Stimulated activated CD8-positive, alpha-beta memory T cell treated with anti-CD3 and anti-CD28 coated beads, Interleukin-15, amount 100 ng/mL, for 24 hours (primary cell): ENCODE measurements at places on chromosomes 11 and 22.

DNA sequence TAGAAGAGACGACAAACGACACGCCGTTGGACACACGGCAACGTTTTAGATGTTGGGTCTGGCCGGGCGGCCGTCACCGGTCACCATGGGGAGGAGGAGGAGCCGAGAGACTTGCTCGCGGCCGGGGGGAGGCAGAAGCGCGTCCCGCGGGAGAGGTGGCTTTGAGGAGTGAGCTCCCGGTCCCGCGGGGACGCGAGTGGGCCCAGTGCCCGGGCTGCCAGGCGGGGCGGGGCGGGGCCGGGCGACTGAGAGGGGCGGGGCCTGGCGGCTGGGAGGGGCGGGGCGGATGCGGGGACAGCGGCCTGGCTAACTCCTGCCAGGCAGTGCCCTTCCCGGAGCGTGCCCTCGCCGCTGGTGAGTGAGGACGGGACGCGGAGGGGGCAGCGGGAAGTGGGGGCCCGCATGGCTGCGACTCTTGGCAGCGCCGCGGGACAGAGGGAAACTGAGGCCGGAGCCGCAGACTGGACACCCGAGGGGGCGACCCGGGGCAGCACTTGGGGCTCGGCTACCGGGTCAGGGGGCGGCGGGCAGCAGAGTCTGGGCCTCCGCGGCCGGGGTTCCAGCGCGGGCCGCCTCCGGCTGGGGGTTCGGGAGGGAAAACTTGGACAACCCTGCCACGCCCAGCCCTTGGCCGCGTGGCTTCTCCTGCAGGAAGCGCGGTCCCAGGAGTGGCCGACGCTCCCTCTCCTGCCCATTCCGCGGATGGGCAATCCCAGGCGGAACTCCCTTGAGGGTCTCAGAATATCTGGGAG, at the start of gene TSPO:
Gene TSPO (plus strand): TSS at position 309 of the 752 bp plus-strand sequence. CDS start 7,680 bp downstream, outside the sequence.
- peak; percentile 42 for DNase-seq

GRCh38 chr22:31497148-31497938, 1.0 kb downstream of the SFI1 start:
- DNase-seq: no peak

DNA sequence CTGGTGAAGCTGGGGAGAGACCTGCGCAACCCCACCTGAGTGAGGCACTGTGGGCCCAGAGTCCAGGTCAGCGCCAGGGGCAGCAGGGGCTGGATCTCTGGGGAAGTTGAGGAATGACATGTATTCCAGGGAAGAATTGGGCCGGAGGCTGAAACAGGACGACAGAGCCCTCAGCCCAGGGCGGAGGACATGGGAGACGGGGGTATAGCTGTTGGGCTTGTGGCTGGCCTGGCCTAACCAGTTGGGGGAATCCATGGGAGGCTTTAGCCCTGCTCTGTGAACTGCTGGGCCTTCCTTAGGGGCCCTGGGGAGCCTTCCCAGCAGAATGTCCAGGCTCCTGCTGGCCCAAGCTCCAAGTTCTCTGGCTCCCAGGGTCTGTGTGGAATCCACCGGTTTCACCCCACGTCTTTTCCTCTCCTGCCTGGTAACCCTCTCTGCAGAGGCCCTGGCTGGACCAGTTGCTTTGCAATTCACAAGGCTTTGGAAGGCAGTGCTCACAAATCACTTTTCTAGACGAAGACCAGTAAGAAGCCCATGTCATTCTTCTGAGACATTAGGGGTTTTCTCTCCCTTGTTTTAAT, 50.4 kb upstream of the KCNQ1OT1 start:
- DNase-seq: no peak

DNA sequence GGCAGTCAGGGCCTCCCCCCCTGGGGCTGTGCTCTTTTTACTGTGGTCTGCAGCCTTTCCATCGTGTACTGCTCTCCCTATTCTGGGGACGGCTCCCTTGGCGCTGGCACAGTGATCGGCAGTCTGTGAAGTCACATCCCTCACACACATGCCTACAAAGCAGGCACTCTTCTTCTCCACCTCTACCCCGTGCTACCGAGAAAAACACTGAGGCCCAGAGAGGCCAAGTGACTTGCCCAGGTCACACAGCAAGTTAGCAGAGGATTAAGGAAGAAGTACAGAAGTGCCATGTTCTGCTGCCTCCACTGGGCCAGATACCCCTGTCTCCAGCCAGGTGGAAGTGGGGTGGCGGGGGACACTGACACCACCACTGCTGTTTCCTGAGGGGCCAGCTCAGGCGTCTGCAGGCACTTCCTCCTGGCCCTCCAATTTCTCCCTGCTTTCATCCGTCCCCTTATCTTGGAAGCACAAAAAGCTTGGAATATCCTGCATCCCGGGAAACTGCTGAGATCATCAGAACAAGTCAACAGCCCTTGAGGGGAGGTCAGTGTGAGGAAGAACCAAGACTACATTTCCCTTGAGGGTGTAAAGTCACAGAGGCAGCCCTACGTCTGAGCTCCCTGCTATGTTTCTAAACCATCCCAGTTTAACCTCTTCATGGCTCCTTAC, 30.2 kb upstream of the KLHL35 start:
- no peak for DNase-seq

DNA sequence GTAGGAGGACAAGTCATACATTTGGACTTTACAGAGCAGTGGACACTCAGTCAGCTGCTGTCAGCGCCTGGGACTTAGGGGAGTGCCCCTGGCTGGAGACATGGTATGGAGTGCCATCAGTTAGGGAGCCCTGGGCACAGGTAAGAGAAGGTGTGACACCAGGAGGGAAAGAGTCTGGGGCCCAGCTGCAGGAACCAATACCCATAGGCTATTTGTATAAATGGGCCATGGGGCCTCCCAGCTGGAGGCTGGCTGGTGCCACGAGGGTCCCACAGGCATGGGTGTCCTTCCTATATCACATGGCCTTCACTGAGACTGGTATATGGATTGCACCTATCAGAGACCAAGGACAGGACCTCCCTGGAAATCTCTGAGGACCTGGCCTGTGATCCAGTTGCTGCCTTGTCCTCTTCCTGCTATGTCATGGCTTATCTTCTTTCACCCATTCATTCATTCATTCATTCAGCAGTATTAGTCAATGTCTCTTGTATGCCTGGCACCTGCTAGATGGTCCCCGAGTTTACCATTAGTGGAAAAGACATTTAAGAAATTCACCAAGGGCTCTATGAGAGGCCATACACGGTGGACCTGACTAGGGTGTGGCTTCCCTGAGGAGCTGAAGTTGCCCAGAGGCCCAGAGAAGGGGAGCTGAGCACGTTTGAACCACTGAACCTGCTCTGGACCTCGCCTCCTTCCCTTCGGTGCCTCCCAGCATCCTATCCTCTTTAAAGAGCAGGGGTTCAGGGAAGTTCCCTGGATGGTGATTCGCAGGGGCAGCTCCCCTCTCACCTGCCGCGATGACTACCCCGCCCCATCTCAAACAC, 850 bp upstream of the MIF start:
- no peak for DNase-seq

DNA sequence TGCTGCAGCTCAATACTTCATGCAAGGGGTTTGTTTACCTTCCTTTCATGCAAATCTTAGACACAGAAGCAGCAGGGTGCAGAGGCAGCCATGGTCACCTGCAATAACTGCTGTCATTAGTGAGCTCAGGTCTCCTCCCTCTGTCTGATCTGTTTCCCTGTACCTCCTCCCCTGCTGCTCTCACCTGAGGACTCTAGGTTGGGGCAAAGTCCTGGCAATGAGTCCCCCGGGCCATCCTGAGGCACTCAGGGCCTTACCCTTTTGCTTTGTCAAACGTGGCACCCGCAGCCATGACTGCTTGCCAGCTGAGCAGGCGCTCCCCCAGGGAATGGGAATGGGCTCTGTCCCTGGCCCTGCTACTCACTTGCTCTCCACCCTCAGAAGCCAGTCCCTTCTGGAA, 3.9 kb downstream of the LRRC10B start:
- DNase-seq: no peak

GRCh38 chr11:44580701-44581100, 15.2 kb downstream of the CD82 start:
- DNase-seq: no peak

DNA sequence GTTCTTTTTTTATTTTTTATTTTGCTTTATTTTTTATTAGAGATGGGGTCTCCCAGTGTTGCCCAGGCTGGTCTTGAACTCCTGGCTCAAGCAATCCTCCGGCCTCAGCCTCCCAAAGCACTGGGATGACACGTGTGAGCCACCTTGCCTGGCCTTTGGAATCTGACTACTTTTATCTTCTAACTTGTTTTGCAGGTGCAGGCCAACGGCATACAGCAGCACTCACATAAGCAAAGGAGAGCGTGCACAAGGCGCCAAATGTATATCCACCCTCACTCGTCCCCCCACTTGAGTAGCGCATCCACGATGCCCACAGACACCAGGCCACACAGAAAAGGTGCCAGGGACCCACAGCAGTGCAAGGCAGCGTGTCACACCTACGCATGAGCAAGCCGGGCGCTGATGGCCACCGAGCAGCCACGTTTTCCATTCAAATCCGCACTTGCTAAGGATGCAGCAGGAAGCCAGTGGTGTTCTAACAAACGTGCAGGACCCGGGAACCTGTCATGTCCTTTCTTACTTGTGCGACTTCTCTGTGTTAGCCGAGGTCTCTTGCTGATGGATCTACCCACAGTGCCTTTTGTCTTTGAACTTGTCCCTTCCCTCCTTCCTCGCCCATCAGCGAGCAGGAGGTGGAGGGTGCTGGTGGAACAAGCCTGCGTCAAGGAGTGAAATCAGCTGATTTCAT, 5.9 kb downstream of the ASCL2 start:
- no peak for DNase-seq

DNA sequence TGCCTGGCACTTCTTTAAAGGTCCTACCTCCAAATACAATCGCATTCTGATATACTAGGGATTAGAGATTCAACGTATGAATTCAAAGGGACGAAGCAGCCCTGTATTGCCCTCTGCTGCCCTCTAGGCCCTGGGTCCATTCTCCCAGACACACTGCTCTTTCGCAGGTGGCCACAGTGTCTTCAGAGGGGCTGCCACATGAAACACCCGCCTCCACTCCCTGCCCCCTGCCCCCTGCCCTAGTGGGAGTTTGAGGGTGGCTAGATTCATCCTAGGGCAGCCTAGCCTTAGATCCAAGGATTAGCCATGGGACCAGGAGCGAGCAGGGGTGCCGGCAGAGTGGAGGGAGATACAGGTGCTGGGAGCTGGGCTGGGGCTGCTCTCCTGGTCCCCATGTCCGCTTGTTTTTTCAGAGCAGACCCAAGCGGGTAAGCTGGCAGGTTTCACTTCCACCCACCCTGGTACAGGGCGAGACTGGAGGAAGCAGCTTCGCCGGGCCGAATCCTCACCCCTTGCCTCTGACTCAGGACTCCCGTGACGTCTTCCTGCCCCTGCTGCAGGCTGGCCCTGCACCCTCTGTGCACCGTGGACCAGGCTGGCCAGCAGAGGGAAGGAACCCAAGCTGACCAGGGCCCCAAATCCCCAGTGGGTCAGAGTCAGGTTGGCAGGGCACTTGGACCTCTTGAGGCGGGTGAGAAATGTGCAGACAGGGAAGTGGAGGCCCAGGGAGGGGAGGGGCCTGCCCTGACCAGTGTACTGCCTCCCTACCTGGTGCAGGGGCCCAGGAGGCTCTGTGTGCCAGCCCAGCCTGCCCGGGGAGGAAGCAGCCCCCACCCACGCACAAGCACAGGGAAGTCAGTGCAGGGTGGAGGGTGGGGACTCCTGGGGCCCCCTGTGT, 28.4 kb upstream of the HMOX1 start:
- DNase-seq: no peak

GRCh38 chr11:3147257-3147619, 17.9 kb downstream of the OSBPL5 start:
- DNase-seq: no peak

- no peak for DNase-seq
These were observed 7.0 kb downstream of the PITPNB start for GRCh38 chr22:27912101-27912500.

GRCh38 chr22:20653795-20654342, 120.0 kb upstream of the SERPIND1 start:
- DNase-seq: no peak

DNA sequence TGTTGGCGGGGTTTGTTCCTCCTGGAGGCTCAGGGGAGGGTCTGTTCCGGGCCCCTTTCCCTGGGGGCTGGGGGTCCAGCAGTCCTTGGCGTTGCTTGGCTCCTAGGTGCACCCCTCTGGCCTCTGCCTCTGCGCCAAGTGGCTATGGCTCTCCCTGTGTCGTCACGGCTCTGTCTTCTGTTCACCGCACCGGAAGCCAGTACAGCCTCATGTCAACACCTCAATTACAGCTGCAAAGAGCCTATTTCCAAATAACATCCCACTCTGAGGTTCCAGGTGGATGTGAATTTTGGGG, 64.8 kb downstream of the CELSR1 start:
- no peak for DNase-seq

DNA sequence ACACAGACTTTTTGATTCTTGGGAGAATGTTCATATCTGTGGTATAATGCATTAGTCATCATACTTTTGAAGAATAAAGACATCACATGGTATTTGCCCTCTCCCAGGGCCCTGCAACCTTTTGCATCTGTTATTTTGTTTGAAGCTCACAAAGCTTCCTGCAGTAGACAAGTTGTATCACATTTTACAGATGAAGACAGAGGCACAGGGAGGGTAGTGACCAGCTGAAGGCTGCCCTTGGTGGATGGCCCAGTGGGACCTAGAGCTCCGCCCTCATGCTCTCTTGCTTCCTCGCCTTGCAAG, 66.4 kb downstream of the UBASH3B start:
- no peak for DNase-seq

GRCh38 chr11:18368221-18368620, 26.1 kb upstream of the LDHA start:
- no peak for DNase-seq

DNA sequence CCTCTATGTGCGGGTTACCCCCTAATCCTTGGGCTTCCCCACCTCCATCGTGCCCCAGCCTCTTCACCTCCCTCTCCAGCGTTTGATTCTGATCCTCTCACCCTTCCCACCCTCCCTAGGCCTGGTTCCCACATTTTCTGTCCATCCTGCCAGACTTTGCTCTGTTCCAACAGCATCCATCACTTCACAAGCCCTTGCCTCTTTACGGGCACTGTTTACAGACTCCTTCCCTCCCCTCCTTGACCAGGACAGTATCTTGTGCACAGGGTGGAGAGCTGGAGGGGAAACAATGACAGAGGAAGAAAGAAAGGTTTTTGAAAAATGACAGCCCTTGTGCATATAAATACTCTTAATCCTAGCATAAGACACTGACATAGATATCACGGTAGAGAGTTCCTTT, 30.4 kb downstream of the FEZ1 start:
- no peak for DNase-seq

GRCh38 chr22:21816787-21817496, 50.5 kb downstream of the MAPK1 start:
- DNase-seq: no peak

GRCh38 chr22:26432619-26433311, 3.7 kb downstream of the ASPHD2 start:
- DNase-seq: no peak

DNA sequence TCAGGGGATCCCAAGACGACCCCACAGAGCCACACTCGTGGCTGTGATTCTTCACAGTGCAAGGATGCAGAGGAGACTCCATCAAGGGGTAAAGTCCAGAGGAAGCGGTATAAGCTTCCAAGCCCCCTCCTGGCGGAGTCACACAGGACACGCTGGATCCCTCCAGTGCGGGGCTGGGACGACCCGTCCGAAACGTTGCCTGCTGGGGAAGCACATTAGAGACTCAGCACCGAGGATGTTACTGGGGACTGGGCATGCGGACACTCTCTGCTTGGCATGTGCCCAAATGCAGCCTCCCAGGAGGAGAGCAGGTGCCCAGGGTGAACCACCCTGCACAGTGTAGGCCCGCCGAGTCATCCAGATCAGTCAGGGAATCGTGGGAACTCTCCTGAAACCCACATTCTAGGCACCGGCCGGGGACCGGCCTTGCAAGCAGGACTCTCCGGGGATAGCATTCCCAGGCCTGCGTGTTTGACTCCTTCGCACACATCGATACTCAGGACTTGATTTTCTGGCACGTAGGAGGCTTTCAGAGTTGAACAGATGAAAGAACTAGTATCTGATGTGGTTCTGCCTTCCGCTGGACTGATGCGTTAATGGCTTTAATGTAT, 229.8 kb downstream of the TBC1D22A start:
- no peak for DNase-seq
